GM23338 (cell line): ENCODE measurements at places on chromosomes 4 and X.

- no peaks in the 10 kb centered on the region for H3K36me3 ChIP-seq
These were observed 445.6 kb downstream of the IQCM start for GRCh38 chr4:149370002-149370401.

DNA sequence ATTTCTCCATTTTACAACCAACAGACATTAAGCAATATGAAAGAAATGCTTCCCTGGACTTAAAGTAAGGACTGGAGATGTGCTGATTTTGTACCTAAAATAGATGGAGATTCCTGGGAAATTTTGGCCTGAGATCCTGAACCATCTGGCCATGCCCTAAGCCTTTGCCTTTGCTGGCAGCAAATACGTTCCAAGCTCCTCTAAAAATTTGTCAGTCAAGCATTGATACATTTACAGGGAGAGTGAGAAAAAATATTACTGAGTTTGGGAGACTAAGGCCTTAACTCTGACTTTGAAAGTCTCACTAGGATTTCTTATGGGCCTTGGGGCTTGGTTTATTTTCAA lies 63.9 kb downstream of the FHDC1 start:
- no peaks in the 10 kb centered on the region for H3K36me3 ChIP-seq
- no peak overlapping the region for H3K27ac ChIP-seq
- no peak for DNase-seq
- H3K4me3 ChIP-seq = no peak overlapping the region
- peaks cover 18% of the 10 kb centered on the region for H3K4me1 ChIP-seq

DNA sequence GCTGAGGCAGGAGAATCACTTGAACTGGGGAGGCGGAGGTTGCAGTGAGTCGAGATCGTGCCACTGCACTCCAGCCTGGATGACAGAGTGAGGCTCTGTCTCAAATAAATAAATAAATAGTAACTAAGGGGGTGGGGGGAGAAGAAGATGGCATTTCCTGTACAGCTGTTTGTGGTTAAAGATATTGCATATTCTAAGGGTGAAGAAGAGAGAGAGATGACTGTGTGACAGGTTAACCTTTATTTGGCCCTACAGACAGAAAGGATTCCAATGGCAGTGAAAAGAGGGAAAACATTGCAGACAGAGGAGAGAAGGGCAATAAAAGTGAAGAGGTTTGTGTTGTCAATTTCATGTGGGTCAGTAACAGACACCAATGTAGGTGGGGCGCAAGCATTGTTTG lies 9.4 kb downstream of the TASL start:
- H3K27ac ChIP-seq = no peak overlapping the region
- DNase-seq = no peak
- no peaks in the 10 kb centered on the region for H3K36me3 ChIP-seq
- H3K4me3 ChIP-seq = no peak overlapping the region
- no peaks in the 10 kb centered on the region for H3K4me1 ChIP-seq
- no peaks in the 10 kb centered on the region for H3K27me3 ChIP-seq

DNA sequence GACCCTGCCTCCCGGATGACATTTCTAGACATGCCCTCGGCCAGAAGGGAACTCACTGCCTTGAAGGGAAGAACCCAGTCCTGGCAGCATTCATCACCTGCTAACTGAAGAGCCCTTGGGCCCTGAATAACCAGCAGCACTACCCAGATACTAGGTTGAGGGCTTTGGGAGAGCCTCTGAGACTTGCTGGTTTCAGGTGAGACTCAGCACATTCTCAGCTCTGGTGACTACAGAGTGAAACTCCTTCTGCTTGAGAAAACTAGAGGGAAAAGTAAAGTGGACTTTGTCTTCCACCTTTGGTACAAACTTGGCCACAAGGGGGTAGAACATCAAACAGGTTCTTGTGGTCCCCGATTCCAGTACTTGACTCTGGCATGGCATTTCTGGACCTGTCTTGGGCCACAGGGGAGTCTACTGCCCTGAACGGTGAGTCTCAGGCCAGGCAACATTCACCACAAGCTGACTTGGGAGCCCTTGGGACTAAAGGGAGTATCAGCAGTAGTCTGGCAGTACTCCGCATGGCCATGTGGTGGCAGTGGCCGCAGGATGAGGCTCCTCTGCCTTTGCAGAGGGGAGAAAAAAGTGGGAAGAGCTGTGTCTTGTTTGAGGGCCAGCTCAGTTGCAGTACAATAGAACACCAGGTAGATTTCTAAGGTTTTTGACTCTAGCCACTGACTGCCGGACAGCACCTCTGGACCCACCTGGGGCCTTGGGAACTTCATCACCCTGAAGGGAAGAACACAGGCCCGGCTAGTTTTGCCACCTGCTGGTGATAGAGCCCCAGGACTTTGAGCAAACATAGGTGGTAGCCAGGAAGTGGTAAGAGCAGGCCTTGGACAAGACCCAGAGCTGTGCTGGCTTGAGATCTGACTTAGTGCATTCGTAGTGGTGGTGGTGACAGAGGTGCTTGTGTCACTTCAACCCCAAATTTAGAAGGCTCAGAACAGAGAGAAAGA lies 414.8 kb downstream of the OPHN1 start:
- H3K4me1 ChIP-seq = no peaks in the 10 kb centered on the region
- peak; percentile 68 for DNase-seq
- no peak overlapping the region for H3K4me3 ChIP-seq
- H3K27ac ChIP-seq = no peak overlapping the region
- no peaks in the 10 kb centered on the region for H3K36me3 ChIP-seq

DNA sequence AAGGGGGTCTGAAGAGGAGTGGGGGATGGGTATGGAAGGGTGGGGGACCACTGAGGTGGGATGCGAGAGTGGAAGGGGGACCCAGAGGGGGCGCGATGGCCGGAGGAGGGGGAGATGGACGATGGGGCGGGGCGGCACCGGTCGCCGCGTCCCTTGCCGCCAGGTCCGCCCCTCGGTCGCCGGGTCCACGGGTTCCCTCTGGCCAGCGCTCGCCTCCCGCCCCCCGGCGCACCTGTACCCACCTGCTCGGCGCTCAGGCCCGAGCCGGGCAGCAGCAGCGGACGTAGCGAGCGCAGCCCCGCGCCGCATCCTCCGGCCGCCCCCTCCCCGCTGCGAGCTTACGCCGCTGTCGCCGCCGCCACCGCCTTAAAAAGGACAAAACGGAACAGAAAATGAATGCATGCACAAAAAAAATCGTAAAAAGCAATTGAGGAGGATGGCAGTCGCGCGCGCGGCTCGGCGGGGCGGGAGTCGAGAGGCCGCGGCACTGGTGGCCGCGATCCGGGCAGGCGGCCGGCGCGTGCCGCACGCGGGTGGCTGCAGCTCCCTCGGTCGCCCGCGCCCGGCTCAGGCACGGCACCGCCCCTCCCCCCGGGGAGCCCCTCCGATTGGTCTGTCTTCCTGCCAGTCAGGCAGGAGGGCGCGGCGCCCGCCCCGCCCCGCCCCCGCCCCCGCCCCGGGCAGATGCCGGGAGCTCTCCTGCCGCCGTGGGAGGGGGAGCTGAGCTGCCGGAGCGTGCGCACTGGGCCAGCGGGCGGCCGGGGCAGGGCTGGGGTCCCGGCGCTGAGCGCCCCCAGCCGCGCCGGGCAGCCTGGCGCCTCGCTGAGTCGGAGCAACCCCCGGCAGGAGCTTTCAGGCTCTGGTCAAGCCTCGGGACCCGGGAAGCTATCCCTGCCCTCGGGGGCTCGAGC lies at the start of gene JAKMIP1:
JAKMIP1 (minus strand) TSS at position 539 of the 911 bp plus-strand sequence. CDS start 87,699 bp downstream, outside the sequence.
- DNase-seq = peak; percentile 80
- no peaks in the 10 kb centered on the region for H3K36me3 ChIP-seq
- H3K27me3 ChIP-seq = peaks cover 13% of the 10 kb centered on the region
- H3K4me1 ChIP-seq = peaks cover 26% of the 10 kb centered on the region
- peak within 1 kb of the TSS; percentile 79 for H3K4me3 ChIP-seq

DNA sequence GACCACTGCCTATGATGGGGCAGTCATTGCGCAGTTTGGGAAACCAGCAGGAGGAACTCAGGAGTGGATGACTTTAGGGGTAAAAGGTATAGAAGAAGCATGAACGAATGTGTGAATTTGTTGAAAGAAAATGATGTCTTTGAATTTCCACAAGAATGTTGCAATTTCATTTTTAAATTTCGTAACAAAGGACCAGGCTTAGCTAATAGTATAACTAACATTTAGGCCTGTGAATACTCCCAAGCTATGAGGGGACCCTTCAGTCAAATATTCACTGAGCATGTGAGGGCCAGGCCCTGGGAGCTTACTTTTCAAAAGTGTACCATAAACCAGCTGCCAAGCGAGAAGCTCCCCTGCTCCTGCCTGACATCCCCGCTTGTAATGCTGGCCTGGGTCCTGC lies 5.3 kb downstream of the MPC1L start:
- H3K4me3 ChIP-seq = no peak overlapping the region
- H3K27me3 ChIP-seq = no peaks in the 10 kb centered on the region
- H3K36me3 ChIP-seq = peaks cover 5% of the 10 kb centered on the region; the same call in 1 of the 2 replicates
- no peak overlapping the region for H3K27ac ChIP-seq
- no peak for DNase-seq

DNA sequence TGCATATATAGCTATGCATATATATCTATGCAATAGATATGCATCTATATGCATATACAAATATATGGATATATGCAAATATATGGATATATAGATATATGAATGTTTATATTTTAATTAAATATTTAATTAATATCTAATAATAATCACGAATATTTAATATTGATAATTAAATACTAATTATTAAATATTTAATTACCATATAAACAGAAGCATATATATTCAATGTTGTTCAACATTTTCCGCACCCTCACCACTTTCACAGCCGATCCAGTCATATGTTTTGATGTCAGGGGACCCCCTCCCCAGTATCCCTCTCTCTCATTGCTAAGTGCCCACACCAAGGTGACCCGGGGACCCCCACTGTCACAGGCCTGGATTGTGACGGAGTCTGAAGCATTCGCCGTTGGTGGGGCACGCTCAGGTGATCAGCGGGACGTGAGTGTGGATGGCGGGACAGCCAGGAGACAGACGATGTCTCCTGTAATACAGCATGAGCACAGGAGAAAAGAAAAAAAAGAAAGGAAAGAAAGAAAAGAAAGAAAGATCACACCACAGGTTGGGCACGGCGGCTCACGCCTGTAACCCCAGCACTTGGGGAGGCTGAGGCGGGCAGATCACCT lies 199.7 kb downstream of the CRLF2 start:
- H3K4me1 ChIP-seq = no peaks in the 10 kb centered on the region
- no peak overlapping the region for H3K27ac ChIP-seq
- no peaks in the 10 kb centered on the region for H3K36me3 ChIP-seq
- DNase-seq = no peak

DNA sequence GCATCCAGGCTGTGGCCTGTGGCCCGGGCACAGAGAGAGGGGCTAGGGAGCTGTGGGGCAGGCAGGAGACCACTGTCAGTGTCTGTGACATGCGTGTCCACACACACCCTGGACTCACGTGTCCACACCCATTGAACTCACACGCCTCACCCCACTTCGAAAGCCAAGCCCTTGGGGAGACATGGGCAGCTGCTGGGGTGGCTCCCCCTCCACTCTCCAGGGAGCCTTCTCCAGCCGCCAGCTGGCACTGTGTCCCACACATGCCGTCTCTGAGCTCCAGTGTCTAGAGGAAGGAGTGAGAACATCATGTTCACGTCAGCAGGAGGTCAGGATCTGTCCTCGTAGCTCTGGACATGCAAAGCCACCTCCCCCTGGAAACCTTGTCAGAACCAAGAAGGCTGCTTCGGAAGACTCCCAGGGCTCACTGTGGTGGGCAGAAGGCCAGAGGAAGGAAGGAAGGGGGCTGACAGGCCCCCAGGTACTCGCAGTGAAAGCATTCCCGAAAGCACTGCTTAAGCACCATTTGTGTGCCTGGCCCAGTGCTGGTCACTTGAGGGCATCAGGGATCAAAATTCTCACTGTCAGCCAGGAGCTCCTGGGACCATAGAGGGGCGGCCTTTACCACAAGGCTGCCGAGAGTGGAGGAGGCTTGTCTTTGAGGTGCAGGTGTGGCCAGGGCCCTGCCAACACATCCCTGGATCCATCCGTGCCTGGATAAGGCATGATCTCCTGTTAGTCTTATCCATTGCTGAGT lies 61.4 kb downstream of the HTRA3 start:
- no peak overlapping the region for H3K4me3 ChIP-seq
- H3K27me3 ChIP-seq = no peaks in the 10 kb centered on the region
- no peak for DNase-seq
- H3K27ac ChIP-seq = no peak overlapping the region
- H3K4me1 ChIP-seq = no peaks in the 10 kb centered on the region
- H3K36me3 ChIP-seq = no peaks in the 10 kb centered on the region

DNA sequence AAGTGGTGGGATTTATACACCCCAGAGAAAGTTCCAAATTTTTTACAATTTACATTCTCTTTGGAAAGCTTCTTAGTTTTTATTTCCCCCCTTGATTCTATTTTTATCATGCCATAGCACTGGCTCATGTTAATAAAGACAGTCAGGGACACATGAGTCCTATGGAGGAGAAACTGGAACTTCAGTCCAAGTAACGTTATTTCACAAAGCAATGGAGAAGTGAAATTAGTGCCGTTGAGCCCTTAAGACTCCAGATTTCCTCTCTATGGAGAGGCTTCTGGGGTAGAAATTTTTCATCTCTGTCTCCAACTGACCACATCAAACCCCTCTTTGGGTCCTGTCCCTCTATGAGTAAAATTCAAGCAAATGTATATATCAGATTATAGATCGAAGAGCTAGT lies 12.8 kb upstream of the TASL start:
- no peak for DNase-seq
- no peak overlapping the region for H3K27ac ChIP-seq
- no peak overlapping the region for H3K4me3 ChIP-seq
- no peaks in the 10 kb centered on the region for H3K36me3 ChIP-seq
- no peaks in the 10 kb centered on the region for H3K4me1 ChIP-seq

DNA sequence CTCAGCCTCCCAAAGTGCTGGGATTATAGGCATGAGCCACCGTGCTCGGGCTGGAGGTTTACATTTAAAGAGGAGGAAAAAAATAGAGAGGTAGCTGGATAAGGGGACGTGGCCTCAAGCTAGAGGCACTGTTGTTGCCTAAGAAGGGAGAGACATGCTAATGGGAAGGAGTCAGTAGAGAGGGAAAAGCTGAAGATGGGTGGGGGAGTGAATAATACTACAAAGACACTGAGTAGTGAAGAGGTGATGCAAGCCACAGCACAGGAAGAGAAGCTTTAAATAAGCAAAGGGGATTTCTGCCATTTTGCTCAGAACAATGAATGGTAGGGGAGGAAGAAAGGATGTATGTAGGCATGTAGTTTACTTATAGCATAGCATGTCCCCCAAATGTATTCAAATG lies 11.5 kb upstream of the AP1S2 start:
- DNase-seq = no peak
- no peak overlapping the region for H3K4me3 ChIP-seq
- H3K27ac ChIP-seq = no peak overlapping the region
- H3K36me3 ChIP-seq = no peaks in the 10 kb centered on the region
- H3K4me1 ChIP-seq = no peaks in the 10 kb centered on the region
- no peaks in the 10 kb centered on the region for H3K27me3 ChIP-seq

- no peak for DNase-seq
- H3K4me3 ChIP-seq = no peak overlapping the region
- H3K4me1 ChIP-seq = no peaks in the 10 kb centered on the region
These were observed 265.4 kb upstream of the TET2 start for GRCh38 chr4:104881136-104881886.

DNA sequence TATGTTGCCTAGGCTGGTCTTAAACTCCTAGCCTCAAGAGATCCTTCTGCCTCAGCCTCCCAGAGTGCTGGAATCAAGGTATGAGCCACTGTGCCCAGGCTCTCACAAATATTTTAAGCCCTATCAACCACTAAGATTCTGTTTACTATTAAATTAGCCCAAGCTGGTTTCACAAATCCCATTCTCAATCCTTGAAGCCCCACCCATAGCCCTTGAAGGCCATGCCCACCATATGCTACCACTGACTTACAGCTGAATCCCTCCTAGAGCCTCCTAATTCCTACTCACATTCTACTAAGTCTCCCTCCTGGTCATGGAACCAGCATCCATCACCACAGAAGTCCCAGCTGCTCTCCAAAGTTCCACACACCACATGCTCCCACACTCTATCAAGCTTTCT lies 9.7 kb downstream of the GRIPAP1 start:
- no peak for DNase-seq
- no peaks in the 10 kb centered on the region for H3K4me1 ChIP-seq
- no peak overlapping the region for H3K4me3 ChIP-seq
- no peaks in the 10 kb centered on the region; the same call in 1 of the 2 replicates for H3K36me3 ChIP-seq
- no peak overlapping the region for H3K27ac ChIP-seq
